ENCODE measurements at places on chromosomes 1 and 21.
A peak's percentile ranks its signal among the peaks of the same experiment; 100 is the strongest.

- DNase-seq = no peak
Observed at GRCh38 chr1:231634323-231635013, 7.9 kb downstream of the DISC1 start.

DNA sequence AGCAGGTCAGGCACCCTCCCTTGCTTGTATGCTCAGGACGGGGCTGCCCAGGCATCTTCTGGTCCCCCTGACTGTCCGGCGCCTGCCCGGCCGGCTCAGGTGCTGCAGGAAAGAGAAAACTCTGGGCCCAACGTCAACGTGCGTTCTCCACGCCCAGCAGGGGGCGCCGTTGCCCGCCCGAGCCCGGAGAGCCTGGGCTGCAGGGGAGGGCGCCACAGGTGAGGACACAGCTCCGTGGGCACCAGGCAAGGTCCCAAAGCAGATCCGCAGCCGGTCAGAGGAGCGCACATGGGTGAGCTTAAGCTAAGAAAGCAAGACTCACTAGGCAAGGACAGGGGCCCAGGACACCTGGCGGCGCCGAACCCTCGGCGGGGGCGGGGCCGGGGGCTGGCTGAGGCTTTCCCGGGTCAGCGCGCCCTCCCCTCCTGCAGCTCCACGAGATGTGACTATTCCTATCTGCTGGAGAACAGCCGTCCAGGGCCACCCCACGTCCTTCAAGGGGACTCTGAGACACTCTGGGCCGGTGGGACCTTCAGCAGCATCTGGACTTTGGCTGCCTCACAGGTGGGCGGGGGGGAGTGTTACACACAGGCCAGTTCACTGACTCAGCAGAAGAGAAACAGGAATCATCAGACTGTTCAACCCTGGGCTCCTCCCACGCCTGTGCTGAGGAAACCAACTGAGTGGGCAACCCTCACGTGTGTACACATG, 29.3 kb downstream of the KRTAP10-1 start:
- DNase-seq = peak; percentile 79

DNA sequence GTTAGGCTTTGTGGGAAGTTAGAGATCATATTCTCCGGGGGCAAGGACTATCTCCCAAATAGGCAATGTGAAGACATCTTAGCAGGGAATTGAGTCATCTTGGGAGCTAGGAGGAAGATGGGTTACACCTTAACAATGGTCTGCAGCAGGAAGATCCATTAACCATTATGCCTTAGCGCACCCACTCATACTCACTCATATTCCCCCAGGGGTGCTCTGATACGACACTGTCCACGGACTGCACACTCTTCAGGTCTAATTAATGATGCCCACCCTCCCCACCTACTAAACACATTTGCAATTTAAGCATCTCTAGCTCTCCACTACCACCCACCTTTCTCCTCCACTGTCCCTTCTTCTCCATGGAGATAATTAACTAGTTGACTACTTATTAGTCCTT, 857 bp upstream of the AK5 start:
- DNase-seq = no peak

- DNase-seq = no peak
Observed at GRCh38 chr1:6095511-6096242, 50.0 kb downstream of the KCNAB2 start.

- DNase-seq = no peak
Observed at GRCh38 chr1:61221642-61222041, 139.3 kb downstream of the NFIA start.

- no peak for DNase-seq
Observed at GRCh38 chr1:18805925-18806849, 53.3 kb downstream of the TAS1R2 start.

- DNase-seq = no peak
Observed at GRCh38 chr1:229101011-229101871, 169.7 kb upstream of the RAB4A start.

Measured in Daoy (cell line).